ENCODE measurements at places on chromosomes 16 and 17.

- no peak for DNase-seq
Observed at GRCh38 chr17:12545877-12546513, 119.7 kb upstream of the MYOCD start.

DNA sequence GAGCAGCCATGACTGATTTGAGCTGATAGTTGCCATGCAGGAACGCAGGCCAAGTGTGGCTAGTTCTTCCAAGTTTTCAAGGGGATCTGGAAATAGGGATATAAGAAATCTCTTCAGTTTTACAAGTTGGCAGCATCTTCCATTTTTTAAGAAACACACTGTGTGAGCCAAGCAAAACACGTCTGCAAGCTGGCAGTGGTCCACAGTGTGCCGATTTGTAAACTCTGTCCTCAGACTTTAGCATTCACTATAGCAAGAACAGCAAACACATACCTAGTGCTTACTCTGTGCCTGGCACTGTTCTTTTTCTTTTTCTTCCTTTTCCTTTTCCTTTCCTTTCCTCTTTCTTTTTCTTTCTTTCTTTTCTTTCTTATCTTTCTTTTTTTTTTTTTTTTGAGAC is 2.9 kb downstream of the ORAI3 start:
- DNase-seq, result no peak

GRCh38 chr16:1775846-1776671 is 3.1 kb upstream of the MRPS34 start:
- DNase-seq, result no peak

GRCh38 chr17:72372185-72372584 is 251.4 kb downstream of the SOX9 start:
- DNase-seq, result no peak

GRCh38 chr17:44110823-44111633 is 12.4 kb downstream of the HDAC5 start:
- peak; percentile 99 for DNase-seq

DNA sequence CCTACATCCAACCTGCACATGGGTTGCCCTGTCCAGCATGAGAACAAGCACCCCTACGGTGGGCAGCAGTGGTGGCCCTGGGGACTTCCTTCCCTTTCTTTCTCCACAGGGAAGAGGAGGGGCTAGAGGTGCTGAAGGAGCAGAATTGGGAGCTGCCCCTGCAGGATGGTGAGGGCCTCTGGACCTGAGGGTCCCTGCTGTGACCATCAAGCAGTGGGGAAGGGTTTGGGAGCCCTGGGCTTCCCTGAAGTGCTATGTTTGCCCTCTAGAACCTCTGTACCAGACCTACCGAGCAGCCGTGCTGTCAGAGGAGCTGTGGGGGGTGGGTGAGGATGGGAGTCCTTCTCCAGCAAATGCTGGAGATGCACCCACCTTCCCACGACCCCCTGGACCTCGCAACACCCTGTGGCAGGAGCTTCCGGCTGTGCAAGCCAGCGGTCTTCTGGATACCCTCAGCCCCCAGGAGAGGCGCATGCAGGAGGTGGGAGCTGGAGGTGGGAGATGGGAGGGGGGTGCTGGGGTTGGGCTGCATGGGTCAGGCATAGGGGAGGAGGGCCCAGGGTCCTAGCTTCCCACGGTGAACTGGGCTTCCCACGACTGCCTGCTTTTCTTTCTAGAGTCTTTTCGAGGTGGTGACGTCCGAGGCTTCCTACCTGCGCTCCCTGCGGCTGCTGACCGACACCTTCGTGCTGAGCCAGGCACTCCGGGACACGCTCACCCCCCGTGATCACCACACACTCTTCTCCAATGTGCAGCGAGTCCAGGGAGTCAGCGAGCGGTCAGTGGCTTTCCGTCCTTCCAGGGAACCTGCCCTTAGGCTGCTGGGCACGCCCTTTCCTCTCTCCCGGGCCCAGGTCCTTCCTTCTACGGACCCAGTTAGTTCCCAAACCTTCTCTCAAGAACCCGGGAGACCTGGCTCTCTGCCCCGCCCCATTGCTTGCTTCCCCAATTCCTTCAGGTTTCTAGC is 5.0 kb downstream of the ARHGEF15 start:
- DNase-seq, result no peak

DNA sequence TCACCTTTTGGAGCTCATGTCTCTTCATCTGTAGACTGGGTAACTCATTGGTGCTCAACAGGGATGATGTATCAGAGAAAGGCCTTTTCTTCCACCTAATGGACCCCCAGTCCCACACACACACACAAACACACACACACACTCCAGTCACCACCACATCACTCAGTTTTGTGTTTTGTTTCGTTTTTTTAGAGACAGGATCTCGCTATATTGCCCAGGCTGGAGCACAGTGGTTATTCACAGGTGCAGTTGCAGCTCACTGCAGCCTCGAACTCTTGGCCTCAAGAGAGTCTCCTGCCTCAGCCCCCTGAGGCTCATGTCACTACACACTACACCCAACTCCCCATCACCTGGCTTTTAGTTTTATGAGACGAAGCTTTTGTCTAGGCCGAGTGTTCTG is 55.6 kb downstream of the SF3B3 start:
- DNase-seq, result no peak

DNA sequence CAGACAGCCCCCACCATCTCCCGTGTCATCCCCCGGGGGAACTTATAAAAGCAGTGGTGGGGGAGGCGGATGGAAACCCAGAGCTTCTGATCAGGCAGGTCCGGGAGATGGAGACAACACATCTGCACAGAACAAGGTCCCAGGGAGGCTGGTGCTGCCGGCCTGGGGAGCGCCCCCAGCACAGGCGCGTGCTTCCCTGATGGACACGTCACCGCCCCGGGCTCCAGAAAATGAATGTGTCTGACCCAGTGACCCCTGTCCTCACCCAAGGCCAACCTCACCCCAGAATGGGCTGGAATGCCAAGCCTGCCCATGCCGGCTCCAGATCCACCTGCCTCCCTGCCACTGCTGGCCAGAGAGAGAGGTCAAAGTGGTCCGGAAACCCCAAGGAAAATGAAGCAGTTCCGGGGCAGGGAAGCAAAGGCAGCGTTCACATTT is 12.5 kb downstream of the SLC7A5 start:
- DNase-seq, result no peak

- DNase-seq, result no peak
Observed at GRCh38 chr16:77705351-77705750, 17.0 kb upstream of the NUDT7 start.

- DNase-seq, result peak; percentile 34
Observed at GRCh38 chr17:17549732-17550366, 41.7 kb downstream of the PEMT start.

- DNase-seq, result no peak
Observed at GRCh38 chr17:62178579-62178978, 113.5 kb upstream of the MED13 start.

- DNase-seq, result no peak
Observed at GRCh38 chr17:21285164-21286065, 904 bp downstream of the MAP2K3 start.

DNA sequence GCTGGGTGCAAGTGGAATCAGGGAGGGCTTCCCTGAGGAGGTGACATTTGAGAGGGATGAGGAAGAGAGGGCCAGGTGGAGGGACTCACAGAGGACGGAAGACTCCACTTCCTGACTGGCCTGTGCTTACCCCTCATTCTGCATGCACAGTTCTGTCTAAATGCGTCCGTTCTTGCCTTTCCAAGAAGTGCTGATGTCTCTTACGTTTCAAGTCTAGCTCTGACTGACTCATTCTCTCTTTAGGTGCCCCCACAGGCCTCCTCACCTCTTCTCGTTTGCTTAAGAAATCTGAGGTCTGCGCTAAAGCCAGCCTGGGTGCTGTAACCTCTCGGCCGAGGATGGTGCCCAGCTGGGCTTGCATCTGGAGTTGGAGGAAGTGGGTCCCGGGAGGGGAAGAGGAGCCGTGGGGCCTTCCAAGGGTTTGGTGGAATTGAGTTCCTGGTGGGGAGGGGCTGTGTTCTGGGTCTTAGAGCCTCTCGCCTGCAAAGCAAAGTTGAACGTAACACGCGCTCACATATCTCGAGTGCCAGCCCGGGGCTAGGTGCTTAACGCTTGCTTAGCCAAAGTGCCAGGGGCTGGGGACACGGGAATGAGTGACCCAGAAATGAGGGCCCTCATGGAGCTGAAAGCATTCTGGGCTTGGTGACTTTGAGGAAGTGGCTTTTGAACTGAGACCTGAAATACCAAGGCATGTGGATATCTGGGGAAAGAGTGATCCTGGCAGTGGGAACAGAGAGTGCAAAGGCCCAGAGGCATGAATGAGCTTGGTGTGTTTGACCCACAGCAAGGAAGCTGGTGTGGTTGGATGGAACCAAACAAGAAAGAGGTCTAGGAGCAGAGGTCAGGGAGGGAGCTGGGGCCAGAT is 4.8 kb downstream of the IL4R start:
- DNase-seq, result no peak

GRCh38 chr17:80761110-80761871 is 216.7 kb downstream of the RPTOR start:
- no peak for DNase-seq

- no peak for DNase-seq
Observed at GRCh38 chr17:79699386-79700036, 31.2 kb upstream of the ENPP7 start.

- no peak for DNase-seq
Observed at GRCh38 chr17:68588362-68588761, 12.8 kb downstream of the FAM20A start.

- DNase-seq, result no peak
Observed at GRCh38 chr17:3943240-3943891, 20.9 kb downstream of the ATP2A3 start.

DNA sequence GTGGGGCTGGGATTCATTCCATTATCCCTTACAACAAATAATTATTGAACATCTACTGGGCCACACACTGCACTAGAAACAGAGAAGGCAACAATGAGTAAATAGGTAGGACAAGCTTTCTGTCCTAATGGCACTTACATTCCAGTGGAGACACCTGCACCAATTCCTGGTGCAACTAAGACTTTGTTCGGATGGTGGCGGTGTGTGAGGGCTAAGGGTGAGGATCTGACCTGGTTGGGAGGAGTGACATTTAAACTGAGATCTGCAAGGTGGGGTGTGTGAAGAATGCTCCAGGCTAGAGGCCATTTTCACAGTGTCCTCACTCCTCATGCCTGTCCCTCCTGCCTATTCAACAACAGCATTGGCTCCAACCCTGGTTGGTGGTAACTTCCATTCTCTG is 510.0 kb downstream of the XYLT1 start:
- no peak for DNase-seq

DNA sequence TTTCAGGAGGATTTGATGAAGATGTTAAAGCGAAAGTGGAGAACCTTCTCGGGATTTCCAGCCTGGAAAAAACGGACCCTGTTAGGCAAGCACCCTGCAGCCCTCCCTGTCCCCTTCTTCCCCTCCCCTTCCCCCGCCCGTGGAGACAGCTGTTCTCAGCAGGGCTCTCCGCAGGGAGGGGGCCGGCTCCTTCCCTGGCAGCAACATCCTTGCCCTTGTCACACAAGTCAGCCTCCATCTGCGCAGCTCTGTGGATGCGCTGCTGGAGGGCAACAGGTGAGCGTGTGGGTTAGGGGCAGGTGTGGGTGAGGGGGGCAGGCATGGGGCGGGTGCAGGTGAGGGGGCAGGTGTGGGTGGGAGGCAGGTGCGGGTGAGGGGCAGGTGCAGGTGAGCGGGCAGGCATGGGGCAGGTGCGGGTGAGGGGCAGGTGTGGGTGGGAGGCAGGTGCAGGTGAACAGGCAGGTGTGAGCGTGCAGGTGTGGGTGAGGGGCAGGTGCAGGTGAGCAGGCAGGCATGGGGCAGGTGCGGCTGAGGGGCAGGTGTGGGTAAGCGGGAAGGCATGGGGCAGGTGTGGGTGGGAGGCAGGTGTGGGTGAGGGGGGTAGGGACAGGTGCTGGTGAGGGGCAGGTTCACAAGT is 9.4 kb downstream of the CYBC1 start:
- no peak for DNase-seq

GRCh38 chr17:35433075-35433894 is 985 bp upstream of the SLFN12 start:
- DNase-seq, result no peak

GRCh38 chr17:80959330-80960036 is 32.2 kb upstream of the CHMP6 start:
- peak; percentile 23 for DNase-seq

- DNase-seq, result no peak
Observed at GRCh38 chr17:77422748-77423113, 282.0 kb downstream of the SEC14L1 start.

GRCh38 chr17:80794281-80795089 is 197.2 kb upstream of the CHMP6 start:
- DNase-seq, result no peak

DNA sequence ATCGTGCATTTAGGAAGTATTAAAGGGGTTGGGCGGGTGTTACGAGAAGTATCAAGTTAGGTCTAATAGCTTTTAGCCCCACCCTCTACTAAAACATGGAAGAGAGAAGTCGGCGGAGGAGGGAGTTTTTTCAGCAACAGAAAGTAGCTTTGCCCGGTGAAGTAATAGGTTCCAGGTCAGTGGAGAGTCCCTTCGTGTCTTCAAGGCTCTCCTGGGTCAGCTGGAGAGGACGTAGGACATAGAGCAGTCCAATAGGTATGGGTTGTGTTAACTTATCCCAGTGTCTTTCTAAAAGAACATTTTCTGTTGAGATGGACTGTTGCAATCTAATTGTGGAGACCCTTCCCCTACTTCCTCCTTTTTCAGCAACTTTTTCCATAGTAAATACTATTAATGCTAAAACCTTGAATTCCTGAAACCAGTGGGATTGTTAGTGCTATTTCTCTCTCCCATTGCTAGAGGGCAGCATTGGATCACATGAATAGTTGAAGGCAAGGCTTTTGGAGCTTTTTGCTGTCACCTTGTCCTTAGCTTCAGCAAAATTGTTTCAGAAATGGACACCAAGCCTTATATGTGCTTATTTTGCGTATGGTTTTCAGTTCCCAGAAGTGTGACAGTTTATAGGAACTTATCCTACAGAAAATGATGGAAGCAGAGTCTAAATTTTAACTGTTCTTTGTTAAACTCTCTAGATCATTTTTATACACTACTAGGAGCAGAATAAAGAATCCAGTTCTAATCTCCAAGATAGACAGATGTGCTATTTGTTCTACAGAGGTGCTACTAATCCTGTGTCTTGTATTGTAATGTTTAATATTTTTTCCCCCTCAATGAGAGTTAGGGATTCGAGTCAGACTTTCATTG is 38.4 kb downstream of the UTP18 start:
- no peak for DNase-seq

GRCh38 chr16:69166221-69166833 is 20.6 kb upstream of the SNTB2 start:
- no peak for DNase-seq

DNA sequence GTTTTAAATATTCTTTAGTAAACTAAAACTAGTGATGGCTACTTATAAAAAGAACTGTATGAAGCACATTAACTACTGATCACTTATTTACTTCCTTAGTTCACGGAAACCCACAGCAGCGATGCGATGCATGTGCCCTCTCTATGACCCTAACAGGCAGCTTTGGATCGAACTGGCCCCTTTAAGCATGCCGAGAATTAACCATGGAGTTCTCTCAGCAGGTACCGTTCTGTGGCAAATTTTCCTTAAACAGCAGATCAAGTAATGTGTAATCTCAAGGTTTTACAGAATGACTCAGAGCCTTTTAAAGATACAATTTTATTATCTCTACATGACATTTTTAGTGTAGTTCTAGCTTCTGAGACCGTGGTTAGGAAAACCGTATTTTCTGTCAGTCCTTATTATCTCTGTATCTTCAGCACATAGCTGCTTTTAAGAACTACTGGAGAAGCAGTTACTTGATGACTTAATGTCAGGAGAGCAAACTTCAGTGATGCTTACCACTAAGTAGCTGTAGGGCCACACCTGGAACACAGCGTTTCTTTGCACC is 43.0 kb downstream of the GAN start:
- no peak for DNase-seq
